ENCODE measurements at places on chromosomes 5 and 9.

DNA sequence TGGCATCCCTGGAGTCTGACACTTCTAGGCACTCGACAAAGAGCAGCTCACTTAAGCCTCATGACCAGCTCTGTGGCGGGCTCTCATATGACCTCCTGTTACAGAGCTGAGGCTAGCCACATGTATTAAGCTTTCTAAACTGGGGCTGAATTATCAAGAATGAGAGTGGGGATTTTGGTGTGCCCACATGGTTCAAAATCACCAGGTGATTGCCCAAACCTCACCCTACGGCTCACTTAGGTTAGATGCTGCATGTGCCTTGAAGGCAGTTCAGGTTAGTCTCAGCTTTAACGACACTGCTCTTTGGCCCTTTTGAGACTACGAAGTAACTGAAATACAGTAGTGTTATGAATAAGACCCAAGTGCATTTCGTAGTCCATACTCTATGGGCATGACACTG lies 39.4 kb upstream of the SMIM32 start:
- no peak for DNase-seq

GRCh38 chr9:84386753-84387152 lies 46.2 kb upstream of the SLC28A3 start:
- no peak for DNase-seq

- no peak for DNase-seq
Measured at GRCh38 chr5:34900652-34901051, 14.7 kb downstream of the RAD1 start.

DNA sequence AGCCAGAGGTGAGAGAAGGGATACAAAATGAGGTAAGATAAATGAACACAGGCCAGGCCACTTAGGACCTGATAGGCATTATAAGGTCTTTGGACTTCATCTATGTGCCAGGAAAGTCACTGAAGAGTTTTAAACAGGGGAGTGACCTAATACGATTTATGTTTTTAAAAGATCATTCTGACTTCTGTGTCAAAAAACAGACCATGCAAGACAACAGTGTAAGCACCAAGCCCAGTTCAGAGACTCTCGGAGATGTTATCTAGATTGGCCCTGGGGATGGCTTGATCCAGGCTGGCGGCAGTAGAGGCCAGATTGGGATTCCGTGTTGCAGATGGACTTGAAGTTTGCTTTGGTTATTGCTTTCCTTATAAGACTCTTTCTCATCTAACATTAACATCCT lies 43.0 kb upstream of the DPYSL3 start:
- no peak for DNase-seq

GRCh38 chr5:177334155-177334551 lies 17.3 kb downstream of the LMAN2 start:
- no peak for DNase-seq

DNA sequence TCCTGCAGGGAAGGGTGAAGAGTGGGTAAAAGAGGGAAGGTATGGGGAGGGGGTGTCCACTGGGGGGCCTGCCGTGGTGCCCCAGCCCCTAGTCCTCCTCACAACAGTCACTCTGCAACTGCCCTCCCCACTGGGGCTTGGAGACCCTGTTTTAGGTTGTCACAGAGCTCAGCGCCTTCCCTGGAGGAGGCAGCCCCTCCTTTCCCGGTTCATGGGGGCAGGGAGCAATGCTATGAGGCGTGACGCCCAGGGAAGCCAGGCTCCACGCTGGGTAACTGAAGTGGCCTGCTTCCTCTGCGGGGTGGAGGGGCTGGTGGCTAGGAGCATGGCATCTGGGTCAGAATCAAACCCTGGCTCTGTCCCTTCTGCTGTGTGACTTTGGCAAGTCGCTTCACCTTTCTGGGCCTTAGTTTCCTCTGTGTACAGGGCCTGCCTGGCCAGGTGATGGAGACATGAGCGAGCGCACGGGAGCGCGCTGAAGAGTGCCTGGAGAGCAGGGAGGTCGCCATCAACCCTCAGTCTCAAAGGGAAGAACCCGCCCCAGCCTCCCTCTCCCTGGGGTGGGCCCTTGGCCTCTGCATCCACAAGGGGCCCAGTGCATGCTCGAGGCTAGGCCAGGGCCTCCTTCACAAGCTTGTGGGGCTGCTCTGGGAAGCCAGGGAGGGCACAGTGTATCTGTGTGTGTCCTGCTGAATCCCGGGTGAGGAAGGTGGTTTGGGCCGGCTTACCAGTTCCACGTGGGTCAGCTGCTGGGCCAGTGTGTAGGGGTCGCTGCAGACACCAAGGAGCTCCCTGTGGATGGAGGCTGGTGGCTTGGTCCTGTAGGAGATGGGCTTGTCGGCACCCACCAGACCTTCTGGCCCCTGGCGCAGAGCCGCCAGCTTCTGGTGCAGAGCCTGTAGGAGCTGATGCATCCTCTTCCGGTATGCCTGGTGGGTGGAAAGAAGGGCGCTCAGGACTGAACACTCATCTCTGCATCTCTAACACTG lies 56.4 kb upstream of the RNF130 start:
- no peak for DNase-seq

GRCh38 chr5:107496466-107496865 lies 174.3 kb downstream of the EFNA5 start:
- DNase-seq, result no peak

DNA sequence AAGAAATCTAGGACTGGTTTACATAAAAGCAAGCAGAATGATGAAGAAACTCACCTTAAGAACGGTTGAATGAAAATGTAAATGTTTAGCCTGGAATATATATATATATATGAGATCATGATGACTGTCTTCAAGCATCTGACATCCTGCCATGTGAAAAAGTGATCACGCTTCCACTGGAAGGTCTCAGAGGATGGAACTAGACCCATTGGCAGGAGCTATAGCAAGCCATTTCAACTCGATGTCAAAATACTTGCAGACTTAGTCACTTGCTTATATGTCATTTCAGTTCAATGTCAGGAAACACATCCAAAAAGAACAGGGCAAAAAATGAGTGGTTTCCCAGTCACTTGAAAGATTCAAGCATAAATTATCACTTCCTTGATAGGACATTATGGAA lies 22.2 kb upstream of the TMEM161B start:
- DNase-seq, result no peak

DNA sequence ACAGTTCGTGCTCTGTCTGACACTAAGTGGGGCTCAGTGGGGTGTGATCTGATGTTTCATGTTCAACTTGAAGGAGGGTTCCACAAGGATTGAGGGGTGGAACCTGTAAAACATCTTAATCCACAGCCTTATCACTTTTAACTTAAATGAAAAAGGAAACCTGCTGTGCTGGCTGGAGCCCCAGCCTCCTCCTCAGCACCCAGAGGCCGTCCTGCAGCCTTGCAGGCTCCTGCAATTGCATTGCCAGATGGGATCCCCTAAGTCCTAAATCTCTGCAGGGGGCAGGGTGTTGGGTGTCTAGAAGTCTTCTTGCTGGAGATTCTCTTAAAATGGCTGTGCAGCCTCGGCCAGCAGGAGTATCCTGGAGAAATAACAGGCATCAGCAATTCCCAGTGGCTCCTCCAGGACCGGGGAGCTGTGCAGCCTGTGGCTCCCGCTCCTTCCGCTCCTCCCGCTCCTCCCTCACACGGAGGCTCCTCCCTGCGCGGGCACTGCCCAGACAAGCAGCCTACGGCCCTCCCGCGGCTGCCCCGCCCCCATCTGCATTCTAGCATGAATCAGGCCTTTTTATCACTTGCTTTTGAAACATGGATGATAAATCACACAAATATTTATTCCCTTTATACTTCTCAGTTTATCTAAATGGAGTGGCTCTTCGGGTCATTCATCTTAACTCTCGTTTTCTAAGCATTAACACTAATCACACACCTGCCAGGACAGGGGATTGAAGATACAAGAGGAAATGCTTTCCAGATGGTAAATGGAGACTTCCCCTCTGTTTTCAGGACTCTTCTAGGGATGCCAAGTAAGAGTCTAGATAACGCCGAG lies 131.0 kb downstream of the ADAMTS16 start:
- DNase-seq, result no peak

DNA sequence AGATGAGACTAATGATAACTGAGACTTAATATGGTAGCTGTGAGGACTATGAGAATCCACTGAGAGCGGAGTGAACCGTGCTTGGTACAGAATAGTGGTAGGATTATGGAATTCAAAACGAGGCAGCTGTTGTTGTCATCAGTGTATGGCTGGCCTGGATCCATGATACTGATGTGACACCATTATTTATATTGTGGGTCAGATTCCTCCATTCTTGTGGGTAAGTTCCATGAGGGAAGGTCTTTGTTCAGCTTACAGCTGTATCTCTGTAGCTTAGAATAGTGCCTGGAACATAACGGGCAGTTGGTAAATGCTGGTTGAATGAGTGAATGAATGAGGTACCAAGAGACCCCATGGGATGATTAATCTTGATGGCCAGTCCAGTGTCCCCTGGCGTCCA lies 61.8 kb downstream of the ACER2 start:
- DNase-seq, result no peak

GRCh38 chr9:27627188-27627564 lies 53.9 kb upstream of the C9orf72 start:
- no peak for DNase-seq

- DNase-seq, result no peak
Measured at GRCh38 chr5:74173665-74174064, 466.9 kb downstream of the ENC1 start.

DNA sequence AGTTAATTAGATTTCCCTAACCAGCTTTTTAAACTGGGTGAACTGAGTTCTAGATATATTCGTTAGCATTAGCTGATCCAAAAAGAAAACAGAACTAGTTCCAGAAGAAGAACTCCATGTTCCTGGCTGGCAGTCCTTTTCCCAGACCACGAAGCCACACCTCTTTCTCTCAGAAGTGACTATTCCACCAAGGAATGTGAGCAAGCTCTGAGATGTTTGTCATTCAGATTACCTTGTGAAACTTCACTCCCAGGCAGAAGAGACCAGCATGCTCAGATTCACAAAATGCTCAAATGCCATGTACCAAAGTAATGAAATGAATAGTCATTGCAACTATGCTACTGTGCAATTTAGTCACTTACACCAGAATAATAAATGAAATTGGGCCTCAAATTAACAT lies 4.4 kb upstream of the SSBP2 start:
- DNase-seq, result no peak

DNA sequence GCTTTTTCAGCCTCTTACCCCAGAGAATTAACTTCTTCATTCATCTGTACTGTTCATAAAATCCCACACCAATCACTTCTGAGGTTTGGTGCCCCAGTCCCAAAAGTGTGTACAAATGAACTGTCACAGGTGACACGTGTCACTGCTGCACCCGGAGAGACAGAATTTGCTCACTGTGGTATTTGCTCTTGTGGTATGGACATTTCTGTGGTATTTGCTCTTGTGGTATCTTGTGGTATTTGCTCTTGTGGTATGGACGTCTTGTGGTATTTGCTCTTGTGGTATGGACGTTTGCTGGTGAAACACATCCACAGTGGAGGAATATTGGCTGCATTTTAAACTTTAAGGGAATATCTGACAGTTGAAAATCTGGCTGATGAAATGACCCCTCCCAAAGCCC lies 214.9 kb upstream of the DAP start:
- DNase-seq, result no peak

GRCh38 chr5:5183933-5184332 lies 43.8 kb downstream of the ADAMTS16 start:
- DNase-seq, result no peak

GRCh38 chr9:73162987-73163768 lies 11.5 kb downstream of the ANXA1 start:
- no peak for DNase-seq

- DNase-seq, result no peak
Measured at GRCh38 chr5:163193886-163194285, 243.5 kb upstream of the CCNG1 start.

DNA sequence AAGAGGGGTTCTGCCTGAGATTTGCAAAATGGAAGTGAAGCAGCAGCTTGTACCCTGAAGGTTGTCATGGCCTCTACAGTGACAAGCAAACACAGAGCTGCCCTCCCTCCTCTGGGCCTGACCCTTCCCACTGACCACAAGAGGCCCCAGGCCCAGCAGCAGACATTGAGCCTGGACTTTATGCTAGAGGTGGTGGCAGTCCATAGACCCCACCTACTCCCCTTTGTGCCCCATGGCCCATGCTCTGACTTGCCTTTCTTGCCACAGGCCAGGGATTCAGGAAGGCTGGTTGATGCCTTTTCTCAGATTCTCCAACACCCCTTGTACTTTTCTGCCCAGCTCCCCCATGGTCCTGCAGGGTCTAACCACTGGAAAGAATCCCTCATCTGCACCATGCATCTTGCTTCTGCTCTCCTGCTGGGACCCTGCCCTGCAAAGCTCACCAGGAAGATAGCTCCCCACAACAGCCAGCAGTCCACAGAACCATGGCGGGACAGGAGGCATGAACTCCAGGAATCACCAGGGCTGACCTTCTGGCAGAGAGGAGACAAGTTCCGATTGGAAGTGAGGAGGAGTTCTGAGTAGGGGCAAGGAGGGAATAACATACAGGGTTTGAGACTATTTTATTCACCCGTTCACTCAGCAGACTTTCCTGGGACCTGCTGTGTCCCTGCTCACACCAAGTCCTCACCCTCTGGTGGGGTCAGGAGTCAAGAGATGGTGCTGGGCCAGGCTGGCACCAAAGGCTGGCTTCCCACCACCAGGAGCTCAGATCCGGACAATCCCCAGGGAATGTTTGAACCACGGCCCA lies 263.8 kb downstream of the SYK start:
- no peak for DNase-seq

DNA sequence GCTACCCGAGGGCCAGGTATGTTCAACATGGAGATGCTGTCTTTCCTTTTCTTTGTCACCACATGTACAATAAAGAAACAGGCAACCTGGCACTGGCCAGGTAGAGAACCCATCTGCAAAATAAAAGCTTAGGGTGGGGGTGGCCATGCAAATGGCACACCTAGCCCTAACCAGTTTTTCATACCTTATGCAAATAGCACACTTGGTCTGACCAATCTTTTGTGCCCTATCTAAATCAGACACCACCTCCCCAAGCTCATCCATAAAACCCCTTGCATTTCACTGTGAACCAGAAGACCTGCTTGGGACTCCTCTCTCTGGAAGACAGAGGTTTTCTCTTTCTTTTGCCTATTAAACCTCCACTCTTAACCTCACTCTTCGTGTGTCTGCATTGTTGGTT lies 33.9 kb downstream of the JAKMIP2 start:
- DNase-seq, result no peak

- DNase-seq, result no peak
Measured at GRCh38 chr5:150587856-150588595, 52.4 kb upstream of the SYNPO start.

- no peak for DNase-seq
Measured at GRCh38 chr5:135241536-135241935, 157.5 kb downstream of the MACROH2A1 start.

GRCh38 chr5:122408592-122409224 lies 96.7 kb downstream of the SNCAIP start:
- DNase-seq, result no peak

- no peak for DNase-seq
Measured at GRCh38 chr5:143226872-143227271, 176.6 kb downstream of the NR3C1 start.

GRCh38 chr9:104960662-104961061 lies 32.7 kb upstream of the ABCA1 start:
- DNase-seq, result no peak

- no peak for DNase-seq
Measured at GRCh38 chr9:2725126-2725525, 7.8 kb downstream of the KCNV2 start.

All from C1 segment of cervical spinal cord (tissue), 14 donors.